Stimulated activated CD8-positive, alpha-beta memory T cell treated with anti-CD3 and anti-CD28 coated beads, Interleukin-7, amount 100 ng/mL, for 1 hour (primary cell): ENCODE measurements at places on chromosomes 4 and X.

GRCh38 chr4:88177983-88178625 lies 19.7 kb upstream of the ABCG2 start:
- DNase-seq, result no peak

DNA sequence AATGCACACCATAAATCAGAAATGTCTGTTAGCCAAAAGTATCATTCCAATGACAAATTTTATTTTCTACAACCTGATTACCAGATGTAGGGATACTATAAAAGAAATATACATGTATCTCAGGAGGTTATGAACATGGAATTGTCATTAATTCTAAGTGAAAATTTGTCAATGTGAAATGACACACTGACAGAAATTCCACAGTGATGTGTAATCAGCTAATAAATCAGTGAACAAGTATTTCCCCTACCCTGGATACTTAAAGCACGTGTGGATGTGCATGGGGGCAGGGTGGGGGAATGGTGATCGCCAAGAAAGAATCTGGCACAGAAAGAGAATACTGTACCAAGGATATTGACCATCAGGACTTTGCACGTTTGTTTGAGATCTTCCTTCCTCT lies 123.6 kb downstream of the SH3RF1 start:
- no peak for DNase-seq

- no peak for DNase-seq
Measured at GRCh38 chrX:95762716-95763115, 921.9 kb upstream of the DIAPH2 start.

- no peak for DNase-seq
Measured at GRCh38 chr4:129916991-129917390, 821.0 kb downstream of the C4orf33 start.

GRCh38 chr4:169226565-169226964 lies 44.2 kb downstream of the SH3RF1 start:
- DNase-seq, result no peak

DNA sequence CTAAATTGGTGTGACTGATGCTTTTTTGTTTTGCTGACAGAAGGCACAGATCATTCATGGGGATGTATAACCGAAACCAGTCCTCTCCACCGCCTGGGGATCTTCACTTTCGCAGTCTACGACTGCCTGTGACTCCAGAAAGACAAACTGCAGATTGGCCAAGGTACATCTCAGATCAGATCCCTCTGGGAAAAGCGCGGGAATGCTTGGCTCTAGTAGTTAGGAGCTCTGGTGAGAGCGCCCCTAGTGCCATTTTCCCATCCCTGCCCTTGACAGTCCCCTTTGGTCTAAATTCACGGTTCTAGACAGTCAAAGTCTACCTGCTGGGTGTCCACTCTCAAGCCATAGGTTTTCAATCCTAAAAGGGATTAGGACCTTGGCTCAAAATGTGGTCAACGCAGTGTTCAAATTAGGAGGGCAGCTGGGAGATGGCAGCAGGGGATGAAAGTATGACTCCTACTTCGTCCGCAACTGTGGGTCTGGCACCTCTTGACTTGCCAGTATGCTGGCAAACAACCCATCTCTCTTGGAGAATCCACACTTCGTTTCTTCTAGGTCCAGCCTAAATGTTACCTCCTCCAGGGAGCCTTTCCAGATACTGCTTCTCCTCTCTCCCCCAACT lies 6.9 kb upstream of the HAND2 start:
- DNase-seq, result no peak

GRCh38 chrX:65463550-65463949 lies 71.0 kb downstream of the LAS1L start:
- DNase-seq, result no peak

- DNase-seq, result no peak
Measured at GRCh38 chr4:121950680-121951520, 960 bp downstream of the TRPC3 start.

DNA sequence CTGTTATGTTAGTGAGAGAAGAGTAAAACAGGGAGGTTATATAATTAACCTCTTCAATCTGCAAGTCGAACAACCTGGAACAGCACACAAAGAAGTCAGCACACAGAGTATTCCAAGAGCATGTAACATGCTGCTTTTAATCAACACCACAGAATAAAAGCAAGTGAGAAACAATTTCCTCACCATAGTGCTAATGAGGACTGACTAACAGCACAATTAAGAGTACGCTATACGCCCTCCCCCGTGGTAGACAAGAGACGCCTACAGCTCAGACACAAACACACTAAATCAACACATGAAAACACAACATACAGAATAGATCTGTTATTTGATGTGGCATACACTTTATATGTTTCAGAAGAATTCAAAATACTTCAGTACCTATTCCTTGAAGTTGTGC lies 103.0 kb downstream of the PPP3CA start:
- DNase-seq, result no peak

DNA sequence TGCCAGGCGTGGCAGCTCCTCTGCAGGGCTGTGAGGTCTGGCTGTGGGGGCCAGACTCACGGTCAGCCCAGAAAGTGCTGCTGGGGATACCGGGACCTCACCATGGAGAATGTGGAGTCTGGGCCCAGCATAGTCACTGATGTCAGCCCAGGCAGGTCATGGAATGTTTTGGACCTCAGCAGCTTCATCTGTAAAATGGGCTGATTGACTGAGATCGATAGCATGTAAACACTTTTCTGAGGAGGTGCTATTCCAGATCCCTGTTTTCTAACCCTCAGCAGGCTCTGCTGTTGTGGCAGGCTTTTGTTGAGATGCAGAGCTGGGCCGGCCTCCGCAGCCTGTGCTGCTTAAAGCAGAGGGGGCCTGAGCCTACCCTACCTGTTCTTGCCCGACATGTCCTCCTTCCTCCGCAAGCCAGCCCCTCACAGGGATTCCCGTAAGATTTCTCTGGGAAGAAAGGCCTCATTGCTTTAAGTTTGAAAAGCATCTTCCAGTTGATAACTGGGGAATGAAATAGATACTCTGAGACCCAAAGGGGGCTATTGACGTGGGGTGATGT lies 38.3 kb upstream of the HGFAC start:
- DNase-seq, result no peak

DNA sequence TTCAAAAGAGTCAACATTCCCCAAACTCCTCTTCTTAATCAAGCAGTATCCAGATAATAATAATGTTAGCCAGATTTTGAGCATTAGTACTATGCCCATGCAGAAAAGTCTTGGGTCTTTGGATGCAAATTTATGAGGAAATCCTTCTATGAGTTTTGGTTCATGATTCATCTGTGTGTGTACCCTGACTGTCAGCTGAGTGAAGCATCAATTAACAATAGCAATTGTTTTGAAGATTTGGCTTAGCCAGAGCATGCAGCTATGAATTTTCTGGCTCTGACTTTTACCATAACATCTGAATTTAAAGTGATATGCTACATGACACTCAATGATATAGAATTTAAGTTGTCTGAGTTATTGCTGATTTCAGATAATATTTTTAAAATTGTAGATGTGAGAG lies 145.8 kb downstream of the KLHL4 start:
- DNase-seq, result no peak

- DNase-seq, result no peak
Measured at GRCh38 chr4:145266881-145267280, 86.5 kb upstream of the OTUD4 start.

DNA sequence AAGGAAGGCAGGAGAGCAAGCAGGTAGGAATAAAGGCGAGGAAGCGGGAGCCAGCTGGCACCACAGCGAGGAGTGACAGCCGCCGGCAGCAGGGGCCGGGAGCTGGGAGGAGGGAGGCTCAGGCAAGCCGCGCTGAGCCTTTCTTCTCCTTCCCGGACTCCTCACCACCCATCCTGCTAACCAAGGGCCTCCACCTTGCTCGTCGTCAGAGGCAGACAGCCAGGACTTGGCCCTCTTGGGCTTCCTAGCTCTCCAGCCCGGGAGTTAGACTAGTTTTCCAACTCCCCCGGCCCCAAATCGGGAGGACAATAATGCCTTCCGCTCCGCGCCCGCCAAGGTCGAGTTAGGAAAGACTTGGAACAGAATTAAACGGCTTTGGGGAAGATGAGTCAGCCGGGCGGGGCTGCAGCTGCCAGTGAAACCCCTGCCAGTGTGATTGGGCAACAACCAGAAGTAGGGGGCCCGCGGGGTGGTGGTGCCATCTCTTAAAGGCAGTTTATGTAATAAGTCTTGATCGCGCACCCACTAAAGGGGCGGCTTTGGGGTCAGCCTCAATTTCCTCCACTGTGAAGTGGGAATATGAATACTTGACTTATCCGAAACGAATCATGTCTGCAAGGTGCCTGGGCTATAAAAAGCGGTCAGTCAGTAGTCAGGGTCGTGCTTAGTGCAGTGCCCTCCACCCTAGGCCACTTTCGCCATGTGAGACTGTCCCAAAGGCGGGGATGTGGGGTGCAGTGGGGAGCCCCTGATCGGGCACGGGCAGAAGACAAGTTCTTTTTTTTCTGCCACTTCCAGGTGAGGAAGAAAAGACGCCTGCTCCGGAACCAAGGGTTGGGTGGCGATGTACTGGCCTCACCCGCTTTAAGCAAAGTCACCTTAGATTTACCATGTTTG lies 6.7 kb upstream of the HSD17B10 start:
- DNase-seq, result no peak

DNA sequence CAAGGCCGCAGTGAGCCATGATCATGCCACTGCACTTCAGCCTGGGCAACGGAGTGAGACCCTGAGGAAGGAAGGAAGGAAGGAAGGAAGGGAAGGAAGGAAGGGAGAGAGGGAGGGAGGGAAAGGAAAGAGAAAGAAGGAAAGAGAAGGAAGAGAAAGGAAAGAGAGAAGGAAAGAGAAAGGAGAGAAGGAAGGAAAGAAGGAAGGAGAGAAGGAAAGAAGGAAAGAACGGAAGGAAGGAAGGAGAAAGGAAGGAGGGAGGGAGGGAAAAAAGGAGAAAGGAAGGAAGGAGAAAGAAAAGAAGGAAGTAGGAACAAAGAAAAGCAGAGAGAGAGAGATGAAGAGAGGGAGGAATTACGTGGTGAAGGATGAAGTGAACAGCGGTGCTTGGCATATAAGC lies 30.4 kb downstream of the PRPS1 start:
- DNase-seq, result no peak

GRCh38 chrX:40964633-40965586 lies 120.3 kb upstream of the USP9X start:
- no peak for DNase-seq

- DNase-seq, result no peak
Measured at GRCh38 chrX:130994671-130995070, 63.5 kb upstream of the ARHGAP36 start.

- DNase-seq, result no peak
Measured at GRCh38 chr4:182272151-182272550, 28.9 kb downstream of the TENM3 start.

GRCh38 chrX:3449287-3449686 lies 102.8 kb upstream of the MXRA5 start:
- DNase-seq, result no peak

DNA sequence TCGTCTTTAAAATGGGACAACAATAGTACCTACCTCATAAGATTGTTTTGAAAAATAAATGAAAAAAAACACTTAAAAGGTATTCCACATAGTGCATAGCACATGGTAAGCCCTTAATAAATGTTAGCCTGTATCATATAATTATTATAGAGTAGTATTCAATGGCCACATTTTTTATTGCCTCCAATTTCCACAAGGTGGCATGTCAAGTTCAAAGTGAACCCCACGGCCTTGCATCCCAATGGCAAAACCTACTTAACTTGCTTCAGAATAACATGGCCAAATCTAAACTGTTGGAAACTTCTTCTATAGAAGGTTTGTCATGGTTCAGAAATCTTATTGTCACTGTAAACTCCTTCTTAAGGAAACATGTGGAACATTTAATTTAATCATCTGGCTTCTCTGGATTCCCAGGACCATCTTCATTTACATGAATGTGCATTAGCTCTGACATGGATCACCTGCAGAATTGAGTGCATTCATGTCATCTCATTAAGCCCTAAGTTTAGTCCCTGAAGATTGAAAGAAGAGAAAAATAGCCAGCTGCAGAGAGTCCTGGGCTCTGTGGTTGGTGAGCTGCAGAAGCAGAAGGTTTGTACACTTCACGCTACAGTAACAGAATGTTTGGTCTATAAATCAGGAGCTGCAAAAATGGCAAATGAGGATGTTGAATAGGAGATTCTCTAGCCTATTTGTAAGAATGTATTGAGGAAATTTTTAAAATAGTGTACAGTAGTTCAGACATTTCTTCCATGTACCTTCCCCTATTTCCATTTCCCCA lies 61.0 kb downstream of the ANXA3 start:
- DNase-seq, result no peak

DNA sequence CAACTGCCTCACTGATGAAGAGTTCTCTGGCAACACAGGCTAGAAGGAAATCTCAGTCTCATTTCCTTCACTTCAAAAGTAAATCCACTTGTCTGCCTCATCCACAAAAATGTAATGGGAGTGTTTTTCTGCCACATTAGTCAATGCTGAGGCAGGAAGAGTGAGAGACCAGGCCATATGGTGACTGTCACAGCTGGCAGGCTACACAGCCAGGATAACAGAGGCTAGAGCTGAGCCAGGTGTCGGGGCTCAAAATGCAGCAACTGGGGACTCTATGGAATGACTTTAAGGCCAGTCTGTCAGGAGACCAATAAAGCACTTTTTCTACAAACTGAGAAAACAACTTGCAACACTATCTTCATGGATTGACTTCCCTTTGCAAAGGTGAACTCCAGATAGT lies 204.2 kb downstream of the GPC3 start:
- no peak for DNase-seq

DNA sequence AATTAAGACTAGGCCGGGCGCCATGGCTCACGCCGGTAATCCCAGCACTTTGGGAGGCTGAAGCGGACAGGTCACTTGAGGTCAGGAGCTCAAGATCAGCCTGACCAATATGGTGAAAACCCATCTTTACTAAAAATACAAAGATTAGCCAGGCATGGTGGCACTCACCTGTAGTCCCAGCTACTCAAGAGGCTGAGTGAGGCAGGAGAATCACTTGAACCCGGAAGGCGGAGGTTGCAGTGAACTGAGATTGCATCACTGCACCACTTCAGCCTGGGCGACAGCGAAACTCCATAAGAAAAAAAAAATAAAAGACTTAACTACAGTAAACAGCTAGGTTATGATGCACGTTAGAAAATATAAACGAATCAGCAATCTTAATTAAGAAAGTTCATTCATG lies 216.0 kb upstream of the TEX13C start:
- DNase-seq, result no peak

GRCh38 chr4:35900286-35901243 lies 343.7 kb downstream of the ARAP2 start:
- no peak for DNase-seq

DNA sequence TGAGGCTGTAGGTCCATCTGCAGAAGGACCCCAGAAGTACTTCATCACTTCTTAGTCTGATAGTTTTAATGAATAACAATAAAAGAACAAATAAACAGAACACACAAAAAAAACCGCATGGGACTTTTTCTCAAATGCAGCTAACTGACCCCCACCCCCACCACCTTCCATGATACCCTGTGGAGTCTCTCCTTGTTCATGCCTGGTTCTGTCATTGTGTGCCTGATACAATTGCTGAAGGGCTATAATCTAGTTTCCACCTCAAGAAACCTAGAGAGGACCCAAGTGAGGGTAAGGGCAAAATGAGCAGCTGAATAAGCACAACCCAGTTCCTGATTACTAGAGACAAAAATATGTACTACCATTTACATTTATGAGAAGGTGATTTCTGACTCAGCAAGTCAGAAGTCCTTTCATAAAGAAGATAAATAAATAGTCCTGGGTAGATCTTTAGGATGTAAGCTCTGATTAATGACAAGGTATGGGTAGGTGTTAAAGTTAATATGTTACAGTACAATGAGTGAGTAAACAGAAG lies 155.1 kb downstream of the TMA16 start:
- DNase-seq, result no peak
